ENCODE measurements at places on chromosomes 5 and 9.

DNA sequence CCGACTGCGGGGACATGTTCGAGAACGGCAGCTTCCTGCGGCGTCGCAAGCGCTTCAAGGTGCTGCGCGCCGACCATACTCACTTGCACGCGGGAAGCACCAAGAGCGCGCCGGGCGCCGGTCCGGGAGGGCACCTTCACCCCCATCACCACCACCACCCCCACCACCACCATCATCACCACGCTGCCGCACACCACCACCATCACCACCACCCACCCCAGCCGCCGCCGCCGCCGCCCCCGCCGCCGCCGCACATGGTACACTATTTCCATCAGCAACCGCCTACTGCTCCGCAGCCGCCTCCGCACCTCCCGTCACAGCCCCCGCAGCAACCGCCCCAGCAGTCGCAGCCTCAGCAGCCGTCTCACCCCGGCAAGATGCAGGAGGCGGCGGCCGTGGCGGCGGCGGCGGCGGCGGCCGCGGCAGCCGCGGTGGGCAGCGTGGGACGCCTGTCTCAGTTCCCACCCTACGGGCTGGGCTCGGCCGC, 514 bp downstream of the FOXB2 start:
- no peak for DNase-seq

DNA sequence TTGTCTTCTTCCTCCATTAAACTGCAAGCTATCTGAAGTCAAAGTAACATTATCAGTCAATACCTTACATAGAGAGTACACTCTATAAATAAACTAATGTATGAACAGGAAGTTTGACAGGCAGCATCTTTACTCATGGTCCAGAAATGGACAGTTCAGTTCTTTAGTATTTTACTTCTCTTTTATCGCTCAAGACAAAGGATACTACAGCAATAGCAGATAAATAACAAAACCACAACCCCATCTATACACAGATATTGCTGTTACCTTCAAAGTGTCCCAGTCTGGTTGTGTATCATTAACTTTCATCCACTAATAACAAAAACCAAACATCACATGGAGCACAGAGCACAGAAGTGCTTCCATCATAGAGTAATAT, 46.4 kb downstream of the SEMA5A start:
- no peak for DNase-seq

DNA sequence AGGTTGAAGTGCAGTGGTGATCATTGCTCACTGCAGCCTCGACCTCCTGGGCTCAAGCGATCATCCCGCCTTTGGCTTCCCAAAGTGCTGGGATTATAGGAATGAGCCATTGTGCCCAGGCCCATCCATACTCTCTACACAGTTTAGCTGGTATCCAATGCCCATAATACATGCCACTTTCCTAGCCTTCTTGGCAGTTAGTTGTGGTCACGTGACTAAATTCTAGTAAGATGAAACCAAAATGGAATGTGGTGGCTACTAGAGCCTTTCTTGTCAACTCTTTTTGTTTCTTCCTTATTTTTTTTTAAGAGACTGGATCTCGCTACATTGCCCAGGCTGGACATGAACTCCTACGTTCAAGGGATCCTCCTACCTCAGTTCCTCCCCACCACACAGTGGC, 15.3 kb upstream of the KIF27 start:
- DNase-seq: no peak

DNA sequence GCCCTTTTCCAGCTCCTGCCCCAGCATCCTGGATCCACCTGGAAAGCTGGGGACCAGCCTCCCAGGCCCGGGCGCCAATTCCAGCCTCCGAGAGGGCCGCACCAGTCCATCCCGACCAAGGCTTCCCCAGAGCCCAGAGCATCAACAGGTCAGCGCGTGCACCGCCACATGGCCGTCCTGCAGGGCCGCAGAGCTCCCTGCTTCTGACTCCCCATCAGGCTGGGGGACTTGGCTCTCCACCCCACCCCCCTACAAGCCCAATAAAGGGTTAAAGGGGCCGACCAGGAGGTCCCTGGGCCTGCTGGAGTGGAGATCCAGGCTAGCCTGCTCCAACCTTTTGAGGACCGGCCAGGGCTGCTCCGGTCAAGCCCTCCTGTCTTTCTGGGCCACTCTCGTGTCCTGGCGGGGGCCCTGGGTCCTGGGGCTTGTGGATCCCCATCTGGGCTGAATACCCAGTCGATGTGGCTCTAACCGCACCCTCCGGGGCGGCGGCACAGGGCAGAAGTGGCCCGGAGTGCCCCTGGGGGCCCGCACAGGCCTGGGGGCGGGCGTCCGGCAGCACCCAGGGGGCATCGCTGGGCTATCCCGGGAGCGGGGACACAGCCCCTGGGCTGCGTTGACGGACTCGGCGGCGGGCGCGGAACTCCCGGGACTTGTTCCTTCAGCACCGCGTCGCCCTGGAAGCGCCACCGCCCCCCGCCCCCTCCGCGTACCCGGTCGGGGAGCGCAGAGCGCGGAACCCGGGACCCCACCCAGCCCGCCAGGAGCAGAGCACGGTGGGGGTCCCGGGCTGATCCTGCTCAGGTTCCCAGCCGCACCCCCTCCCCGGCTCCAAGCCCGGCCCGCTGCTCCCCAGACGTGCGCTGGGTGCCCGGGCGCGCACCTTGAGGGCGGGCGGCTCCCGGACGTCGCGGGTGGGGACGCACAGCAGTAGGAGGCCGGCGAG, 590 bp downstream of the ENTPD2 start:
- DNase-seq: no peak

DNA sequence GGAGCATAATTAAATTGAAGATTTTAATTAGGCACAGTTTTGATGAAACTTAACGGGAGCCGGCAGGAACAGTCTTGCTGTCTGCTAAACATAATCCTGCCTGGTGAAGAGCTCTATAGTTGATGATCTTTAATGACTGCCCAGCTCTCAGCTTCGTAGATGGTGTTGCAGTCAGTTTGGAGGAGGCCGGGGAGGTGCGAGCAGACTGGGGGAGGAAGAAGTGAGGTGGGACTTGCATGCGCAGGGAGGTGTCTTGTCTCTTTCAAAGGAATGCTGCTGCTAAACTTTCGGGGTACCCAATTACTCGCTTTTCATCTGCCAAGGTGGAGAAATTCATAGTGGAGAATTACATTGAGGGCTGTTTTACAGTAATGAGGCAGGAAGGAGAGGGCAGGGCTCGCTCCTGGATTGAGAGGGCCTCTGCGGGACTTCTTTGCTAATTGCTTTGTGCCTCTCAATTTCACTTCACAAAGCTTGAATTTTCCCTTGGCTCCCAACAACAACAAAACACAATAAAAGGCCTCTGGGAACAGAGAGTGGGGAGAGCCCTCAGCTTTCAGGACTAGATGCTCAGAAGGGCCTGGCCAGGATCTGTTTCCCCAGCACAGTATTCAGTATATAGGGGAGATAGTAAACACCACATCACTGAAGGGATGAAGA, 257.9 kb upstream of the ADRA1B start:
- no peak for DNase-seq

- DNase-seq: no peak
Measured at GRCh38 chr5:156326718-156327259, at the start of gene SGCD. Gene SGCD, plus strand, starts transcription at chr5:156327164.

- DNase-seq: no peak
Measured at GRCh38 chr9:34027845-34028574, 20.7 kb downstream of the UBAP2 start.

DNA sequence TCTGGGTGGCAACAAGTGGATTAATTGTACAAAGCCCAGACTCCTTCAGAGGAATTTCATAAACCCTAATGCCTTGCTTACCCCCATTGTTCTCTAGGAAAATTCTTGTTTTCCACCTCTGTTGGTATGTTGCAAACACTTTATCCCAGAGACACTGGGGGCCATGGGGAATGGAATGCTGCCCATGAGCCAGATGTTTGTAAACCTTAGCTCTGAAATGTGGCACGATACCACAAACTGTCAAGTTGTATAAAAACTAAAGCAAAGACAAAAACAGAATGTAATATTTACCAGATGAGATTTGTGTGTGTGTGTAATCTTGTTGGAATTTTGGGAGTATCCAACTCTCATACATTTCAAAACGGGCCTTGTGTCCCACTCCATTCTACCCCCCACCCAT, 465.0 kb downstream of the EBF1 start:
- no peak for DNase-seq

- no peak for DNase-seq
Measured at GRCh38 chr9:125861405-125862058, 114.4 kb downstream of the PBX3 start.

DNA sequence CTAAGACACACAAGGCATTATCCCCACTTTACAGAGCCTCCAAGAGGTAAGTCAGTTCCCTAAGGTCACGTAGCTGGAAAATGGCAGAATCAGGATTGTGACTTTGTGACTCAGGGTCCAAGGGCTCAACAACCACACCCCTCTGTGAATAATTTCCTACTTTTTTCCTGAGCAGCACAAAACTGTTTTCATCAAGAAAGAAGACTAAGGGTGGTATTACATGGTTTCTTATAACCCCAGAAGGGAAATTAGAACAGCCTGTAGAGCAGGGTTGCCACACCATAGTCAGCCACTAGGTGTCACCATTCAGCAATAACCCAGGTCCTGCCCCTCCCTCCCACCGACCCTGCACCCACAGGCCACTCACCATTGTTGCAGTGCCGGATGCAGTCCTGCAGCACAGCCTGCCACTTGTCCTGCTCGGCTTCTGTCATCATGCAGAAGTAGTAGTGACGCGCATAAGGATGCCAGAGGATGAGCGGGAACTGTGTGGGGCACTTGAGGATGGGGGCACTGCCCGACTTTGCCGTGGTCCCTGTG, 72.1 kb downstream of the LRSAM1 start:
- no peak for DNase-seq

DNA sequence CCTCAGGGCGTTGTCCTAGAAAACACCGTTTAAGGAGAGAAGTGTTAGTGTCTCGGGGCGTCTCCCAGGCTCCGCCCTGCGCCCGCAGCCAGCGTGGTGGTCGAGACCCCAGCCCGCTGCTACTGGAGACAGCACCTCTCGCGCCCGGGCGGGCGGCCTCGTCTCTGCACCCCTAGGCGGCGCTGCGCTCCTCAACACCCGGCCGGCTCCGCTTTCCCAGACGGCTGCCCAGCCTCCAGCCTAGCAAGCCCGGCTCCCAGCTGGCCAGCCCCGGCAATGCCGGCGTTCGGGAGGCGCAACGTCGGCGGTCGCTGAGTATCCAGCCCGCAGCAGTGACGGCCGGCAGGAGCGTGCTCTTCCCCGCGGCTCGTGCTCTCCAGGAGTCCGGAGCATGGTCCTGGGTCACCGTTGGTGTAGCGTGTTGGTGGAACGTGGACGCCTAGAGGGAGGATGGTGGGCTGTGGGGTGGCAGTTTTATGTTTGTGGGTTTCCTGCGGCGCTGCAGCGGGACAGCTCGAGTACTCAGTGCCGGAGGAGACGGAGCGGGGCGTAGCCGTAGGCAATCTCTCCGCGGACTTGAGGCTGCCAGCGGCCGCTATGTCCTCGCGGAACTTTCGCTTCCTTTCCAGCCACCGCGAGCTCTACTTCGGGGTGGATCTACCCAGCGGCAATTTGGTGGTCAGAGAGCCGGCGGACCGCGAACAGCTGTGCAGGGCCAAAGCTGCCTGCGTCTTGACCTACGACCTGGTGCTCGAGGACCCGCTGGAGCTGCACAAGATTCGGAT, 536 bp downstream of the PCDHAC1 start:
- no peak for DNase-seq

DNA sequence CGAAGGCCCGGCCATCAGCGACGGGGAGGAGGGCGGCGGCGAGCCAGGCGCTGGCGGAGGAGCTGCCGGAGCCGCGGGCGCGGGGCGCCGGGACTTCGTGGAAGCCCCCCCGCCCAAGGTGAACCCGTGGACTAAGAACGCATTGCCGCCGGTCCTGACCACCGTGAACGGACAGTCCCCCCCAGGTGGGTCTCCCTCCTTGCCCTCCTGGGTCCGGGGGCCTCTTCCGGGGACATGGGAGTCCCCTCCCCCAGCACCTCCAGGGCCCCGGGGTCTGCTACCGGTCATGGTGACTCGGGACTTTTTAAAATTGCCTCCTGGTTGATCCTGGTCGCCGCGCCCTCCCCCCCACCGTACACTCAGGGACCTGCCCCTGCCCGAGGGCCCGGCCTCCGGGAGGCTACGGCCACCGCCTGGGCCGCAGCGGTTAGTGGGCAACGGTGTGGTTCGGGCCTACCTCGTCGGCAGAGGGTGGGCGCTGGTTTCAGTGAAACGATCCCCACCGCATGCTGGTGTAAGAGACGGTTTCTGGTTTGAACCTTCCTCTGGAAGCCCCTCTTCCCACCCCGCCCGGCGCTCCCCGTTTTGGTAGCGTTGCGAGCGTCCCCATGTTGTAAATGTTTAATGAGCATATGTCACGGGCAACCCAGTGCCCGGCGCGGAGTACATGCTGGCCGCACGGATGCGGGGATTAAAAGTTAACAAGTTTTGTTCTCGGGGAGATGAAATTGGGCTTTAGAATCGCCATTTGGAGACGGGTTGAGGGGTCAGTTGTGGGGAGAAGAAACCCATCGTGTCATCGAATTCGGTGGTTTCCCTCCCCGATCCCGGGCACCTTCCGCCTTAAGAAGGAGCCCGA, 1.1 kb downstream of the LARP1 start:
- peak; percentile 15 for DNase-seq

- no peak for DNase-seq
Measured at GRCh38 chr5:142544946-142545649, 140.8 kb downstream of the FGF1 start.

GRCh38 chr9:92726971-92727715, 37.5 kb downstream of the BICD2 start:
- no peak for DNase-seq

DNA sequence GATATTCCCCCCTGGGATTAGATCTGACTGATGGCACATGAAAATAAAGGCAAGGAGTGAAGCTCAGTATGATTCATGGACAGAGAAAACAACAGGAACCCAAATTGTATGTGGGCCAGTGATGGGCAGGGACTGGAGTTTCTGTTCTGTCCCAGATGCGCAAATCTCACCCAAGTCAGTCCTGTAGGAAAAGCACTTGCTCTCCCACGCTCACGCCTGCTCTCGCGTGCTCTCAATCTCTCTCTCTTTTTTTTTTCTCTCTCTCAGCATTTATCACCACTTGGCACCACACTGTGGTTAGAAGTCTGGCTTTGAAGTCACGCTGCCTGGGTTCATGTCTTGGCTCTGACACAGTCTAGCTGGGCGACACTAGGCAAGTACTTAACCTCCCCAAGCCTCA, 106.5 kb upstream of the LRRTM2 start:
- DNase-seq: no peak

GRCh38 chr5:44935262-44935661, 126.5 kb downstream of the MRPS30 start:
- no peak for DNase-seq

- DNase-seq: no peak
Measured at GRCh38 chr9:79263628-79264027, 308.1 kb upstream of the TLE4 start.

DNA sequence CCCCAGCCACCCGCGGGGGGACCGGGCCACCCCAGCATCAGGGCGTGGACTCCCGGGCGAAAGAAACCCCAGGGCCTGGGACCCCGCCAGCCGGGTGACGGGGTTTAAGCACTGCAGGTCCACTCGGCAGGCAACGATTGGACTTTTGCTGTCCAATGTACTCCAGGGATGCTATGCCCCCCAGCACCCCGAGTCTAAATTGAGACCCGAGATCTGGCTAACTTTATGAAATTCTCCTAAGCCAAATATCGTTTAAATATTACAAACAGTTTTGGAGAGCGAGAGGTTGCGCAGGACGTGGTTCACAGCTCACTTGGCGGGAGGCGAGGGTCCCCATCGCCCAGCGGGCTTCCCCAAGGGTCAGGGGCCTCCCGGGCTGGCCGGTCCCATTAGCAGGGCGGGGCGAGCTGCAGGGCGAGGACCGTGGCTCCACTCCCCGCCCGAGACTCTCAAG, 384 bp upstream of the MRPS2 start:
- DNase-seq: no peak

All from activated CD4-positive, CD25-positive, alpha-beta regulatory T cell (primary cell).